ENCODE measurements at places on chromosomes 7 and 10.
A peak's percentile ranks its signal among the peaks of the same experiment; 100 is the strongest.

DNA sequence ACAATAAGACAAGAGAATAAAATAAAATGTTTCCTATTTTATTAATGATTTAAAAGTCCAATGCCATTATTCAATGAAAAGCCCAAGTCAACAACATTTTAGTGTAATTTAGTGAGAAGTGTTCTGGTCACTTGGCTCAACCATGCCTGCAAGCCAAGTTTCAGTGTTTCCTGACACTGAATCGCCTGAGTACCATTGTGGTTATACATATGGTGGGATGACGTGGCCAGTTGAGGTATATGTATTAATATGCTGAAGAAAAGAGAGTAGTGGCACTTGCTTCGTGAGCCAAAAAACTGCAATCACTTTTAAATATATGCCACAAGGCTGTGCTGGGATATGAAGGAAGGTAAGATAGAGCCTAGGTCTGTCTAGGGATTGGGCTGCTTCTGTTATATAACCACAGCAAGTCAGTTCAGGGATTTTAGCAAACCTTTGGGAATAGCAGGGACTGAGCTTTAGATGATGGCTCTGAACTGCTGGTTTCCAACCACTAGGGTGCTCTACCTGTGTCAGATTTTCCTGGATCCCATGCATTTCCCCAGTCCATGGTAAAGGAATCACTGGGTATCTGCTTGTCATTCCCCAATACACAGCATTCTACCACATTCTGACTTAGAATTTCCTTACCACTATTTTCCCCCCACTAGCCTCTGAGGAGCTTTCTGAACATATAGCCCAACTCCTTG is 214.0 kb upstream of the PRPS1L1 start:
- no peak for DNase-seq

DNA sequence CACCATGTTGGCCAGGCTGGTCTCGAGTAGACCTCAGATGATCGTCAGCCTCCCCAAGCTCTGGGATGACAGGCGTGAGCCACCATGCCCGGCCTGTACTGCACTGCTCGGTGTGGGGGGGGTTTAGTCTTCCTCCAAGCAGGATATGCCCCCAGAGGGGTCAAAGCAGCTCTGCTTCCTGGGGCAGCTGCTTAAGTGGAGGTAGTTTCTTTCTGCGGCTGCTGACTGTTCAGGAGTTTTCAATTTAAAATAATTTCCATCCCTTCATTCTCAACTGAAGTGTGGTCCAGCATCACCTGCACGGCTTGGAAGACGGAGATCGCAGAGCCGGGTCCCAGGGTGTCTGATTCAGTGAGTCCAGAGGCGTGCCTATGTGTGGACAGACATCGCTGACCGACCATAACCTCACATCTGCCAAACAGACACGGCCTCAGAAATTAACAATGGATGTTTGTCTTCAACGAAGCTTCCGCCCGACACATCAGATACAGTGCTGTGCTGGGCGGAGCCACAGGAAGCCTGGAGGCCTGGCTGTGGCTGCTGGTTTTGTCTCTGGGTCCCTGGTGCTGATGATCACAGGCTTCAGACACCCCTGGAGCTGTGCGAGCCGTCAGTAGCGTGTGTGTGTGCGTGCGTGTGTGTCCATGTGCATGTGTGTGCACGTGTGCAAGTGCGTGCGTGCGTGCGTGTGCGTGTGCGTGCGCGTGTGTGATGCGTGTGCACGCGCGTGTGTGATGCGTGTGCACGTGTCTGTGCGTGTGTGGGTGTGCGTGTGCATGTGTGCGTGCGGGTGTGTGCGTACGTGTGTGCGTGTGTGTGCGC is 226.5 kb upstream of the PITRM1 start:
- DNase-seq, result peak; percentile 50

- no peak for DNase-seq
Measured at GRCh38 chr10:49324711-49325110, 25.7 kb downstream of the C10orf71 start.

- DNase-seq, result no peak
Measured at GRCh38 chr10:35493196-35494118, 111.7 kb upstream of the GJD4 start.

DNA sequence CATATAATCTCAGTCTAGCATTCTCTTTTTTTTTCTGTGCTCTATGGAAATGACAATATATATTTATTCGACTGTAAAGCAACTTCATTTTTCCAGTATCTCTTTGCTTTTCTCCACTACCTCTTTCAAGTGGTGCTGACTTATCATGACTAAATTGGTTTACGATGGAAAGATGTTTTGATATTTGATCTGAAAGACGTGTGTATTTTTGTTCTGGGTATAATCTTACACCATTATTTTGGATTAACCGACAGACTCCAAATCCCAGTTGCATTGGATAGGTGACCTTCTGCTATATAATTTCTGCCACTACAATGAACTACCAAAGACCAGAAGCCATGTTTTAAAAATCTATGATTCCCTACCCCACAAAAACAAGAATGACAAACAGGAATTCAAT is 380.5 kb upstream of the NFE2L3 start:
- no peak for DNase-seq

DNA sequence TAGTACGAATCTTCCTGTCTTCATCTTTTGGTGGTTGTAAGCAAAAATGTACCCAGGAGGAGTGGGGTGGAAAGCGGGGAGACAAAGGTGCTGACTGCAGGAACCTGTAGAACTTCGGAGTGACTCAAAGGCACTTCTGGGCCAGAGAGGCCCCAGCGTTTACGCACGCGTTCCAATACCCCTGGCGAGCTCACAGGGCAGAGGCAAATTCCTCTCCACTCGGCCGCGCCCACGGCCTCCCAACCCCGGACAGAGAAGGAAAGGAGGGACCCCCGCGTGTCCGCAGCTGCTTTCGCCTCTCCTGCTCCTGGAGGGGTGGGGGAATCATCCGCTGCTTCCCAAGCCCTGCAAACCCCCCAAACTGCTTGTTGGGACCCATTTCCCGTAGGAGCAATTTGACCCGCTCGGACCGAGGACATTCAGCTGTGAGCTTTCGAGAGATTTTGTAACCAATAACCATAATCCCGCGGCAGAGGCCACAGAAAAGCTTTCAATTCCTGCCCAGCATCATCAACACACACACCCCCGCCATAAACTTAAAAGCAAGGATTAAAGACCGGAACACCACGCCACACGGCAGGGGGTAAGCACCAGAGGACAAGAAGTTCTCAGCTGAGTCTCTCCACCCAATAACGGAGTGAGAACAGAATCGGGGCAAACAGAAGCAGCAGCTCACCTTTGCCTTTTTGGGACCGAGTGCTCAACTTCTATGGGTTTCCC is 2.3 kb downstream of the IGF2BP3 start:
- no peak for DNase-seq

DNA sequence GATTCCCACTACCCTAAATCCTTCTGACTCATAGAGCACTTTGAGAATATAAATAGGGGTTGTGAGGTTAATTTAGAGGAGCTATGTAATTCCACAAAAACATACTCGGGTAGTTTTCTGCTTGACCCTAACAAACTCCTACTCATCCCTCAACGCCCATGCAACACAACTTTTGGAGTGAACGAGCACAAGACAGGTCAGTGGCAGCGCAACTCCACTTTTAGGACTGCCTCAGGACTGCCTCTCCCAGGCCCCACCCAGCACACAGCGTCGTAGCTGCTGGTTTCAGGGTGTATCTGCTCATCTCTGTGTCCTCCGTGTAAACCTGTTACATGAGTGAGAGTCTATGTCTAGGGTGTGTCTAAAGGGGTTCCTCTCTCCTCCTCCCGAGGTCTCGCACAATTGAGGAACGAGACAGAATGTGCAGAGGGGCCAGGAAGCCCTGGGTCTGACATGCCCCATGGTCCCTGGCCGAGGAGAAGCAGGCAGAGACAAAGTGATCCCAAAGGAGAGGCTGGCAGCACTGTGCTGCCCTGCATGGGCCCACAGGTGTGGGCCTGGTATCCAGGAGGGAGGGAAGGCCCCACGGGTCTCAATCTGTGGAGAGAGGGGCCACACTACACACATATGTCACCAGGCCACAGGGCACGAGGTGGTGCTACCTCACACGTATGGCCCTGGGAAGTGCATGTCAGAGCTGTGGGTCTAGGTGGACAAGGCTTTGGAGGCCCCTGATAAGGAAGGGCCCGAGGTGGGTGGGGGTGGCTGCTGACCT is 45.5 kb downstream of the CAMK2B start:
- DNase-seq, result no peak

DNA sequence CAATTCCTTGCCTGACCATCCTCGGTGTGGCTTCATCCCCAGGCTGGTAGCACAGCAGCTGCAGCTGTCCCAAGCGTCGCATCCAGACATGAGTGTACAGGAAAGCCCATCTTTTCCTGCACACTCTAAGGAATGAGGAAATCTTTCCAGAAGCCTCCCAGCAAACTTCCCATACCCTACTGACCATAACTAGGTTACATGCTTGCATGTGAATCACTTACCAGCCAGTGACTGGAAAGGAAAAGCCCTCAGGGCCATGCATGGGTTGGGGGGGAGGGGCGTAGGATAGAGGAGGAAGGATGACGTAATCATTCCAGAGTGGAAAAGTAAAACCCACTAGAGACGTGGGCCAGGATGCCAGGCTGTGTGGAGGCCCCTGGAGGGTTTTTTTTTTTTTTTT is 18.9 kb upstream of the ZNF212 start:
- no peak for DNase-seq

DNA sequence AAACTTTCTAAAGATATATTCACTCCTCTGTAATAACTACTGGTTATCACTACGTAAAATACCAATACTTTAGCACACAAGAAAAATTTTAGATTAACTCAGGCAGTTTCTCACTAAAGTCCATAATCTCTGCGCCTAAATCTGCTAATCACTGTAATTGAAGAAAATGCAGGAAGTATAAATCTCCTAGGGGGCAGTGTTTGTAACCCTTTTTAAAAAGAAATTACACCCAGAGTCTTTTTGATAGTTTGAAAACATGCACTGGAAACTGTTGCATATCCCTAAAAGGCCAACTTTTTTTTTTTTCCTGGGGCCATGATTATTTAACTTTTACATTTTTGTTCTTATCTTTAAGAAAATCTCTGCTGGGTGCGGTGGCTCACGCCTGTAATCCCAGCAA is 209.6 kb downstream of the KIAA1217 start:
- DNase-seq, result no peak

GRCh38 chr10:91909117-91909677 is at the start of gene FGFBP3:
Gene FGFBP3, minus strand, starts transcription at chr10:91909486. Its CDS starts 517 bp downstream, at chr10:91908969.
- DNase-seq, result no peak

GRCh38 chr7:2605608-2606538 is 25.9 kb upstream of the TTYH3 start:
- DNase-seq, result no peak

- no peak for DNase-seq
Measured at GRCh38 chr7:77498659-77499379, 38.3 kb upstream of the PTPN12 start.

- DNase-seq, result no peak
Measured at GRCh38 chr7:128167042-128167701, 73.9 kb upstream of the LEP start.

GRCh38 chr7:157484411-157485081 is 147.7 kb downstream of the DNAJB6 start:
- no peak for DNase-seq

- no peak for DNase-seq
Measured at GRCh38 chr10:71534568-71535194, 138.0 kb downstream of the CDH23 start.

- DNase-seq, result no peak
Measured at GRCh38 chr10:77820349-77820748, 106.2 kb downstream of the DLG5 start.

DNA sequence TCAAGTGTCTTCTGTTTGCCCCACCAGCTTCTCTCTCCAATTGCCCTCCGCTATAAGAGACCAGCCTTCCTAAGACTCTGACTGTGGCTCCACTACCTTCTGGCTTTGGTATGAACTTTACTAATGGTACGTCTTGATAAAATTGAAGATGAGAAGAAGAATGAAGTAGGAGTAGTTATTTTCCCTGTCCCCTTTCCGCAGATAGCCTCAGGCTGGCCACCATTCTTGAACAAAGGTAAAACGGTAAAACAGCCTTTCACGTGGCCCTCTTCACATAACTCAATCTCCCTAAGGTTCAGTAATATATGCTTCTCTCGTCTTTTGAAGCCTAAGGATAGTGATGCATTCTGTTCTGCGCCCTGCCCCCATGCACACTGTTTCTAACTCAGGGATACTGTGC is 9.9 kb upstream of the ITGB8 start:
- DNase-seq, result no peak

DNA sequence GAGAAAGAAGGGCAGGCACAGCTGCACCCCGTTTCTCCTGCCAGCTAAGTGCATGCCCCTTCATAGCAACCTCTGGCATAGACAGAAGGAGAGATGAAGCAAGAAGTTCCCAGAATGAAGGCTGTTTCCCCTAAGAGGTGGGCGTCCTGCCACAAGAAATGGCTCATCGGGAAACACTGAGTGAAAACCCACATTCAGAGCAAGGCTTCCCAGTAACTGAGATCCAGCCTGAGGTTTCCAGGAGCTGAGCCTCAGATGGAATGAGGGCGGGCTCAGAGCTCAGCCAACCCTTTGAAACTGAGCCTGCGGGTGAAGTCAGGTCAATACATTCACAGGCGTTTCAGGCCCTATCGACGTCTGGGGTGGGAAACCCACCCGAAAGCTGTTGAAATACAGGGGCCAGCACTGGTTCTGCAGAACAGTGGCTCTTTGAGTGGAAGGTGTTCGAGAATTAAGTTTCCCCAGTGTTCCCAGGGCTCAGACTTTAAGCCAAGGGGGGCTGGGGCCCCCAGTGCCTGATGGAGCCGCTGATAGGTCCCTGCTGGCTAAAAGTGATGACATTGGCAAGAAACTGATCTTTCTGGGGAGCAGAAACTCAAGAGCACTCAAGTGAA is 510.2 kb downstream of the RPS24 start:
- no peak for DNase-seq

GRCh38 chr10:13340068-13340467 is 8.0 kb downstream of the SEPHS1 start:
- no peak for DNase-seq

- DNase-seq, result no peak
Measured at GRCh38 chr7:36809510-36809909, 85.2 kb upstream of the AOAH start.

DNA sequence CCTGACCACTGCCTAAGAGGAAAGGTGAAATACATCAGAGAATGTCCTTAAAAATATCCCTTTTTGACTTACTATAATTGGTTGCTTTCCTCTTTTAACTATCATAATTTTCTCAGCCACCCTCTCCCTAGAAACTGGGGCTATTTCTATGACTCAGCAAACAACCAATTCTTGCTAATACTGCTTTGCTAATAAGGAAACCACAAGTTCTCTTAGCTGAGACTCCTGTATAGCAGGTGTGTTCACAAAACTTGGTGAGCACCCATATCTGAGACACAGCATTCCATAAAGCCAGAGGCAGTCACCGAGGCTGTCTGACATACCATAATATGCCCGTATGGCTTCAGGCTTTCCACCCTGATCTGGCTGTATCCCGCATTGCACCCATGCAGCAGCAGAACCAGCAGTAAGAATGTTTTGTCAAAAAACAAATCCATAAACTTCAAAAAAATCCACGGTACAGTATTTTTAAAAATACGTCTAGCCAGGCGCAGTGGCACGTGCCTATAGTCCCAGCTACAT is 191.7 kb upstream of the C7orf33 start:
- DNase-seq, result no peak

DNA sequence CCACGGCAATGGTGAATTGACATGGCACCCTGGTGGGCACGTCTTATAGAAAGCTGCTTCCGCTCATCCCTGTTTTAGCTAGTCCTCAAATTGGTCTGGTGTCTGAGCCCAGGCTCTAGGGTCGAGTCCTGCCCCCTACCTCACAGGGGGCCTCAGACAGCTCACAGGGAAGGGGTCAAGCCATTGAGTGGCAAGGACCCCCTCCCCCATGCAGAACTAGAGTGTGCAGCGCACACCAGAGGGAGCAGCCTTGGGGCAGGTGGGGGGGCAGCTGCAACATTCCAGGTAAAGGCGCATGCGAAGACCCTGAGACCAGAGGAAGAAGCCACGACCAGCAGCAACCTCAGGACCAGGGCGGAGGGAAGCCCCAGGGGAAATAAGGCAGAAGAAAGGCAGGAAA is 240.4 kb upstream of the PPP2R2D start:
- no peak for DNase-seq

Data from substantia nigra (tissue), 51 donors.